ENCODE measurements at places on chromosomes 5 and 9.

GRCh38 chr9:71921190-71921814 is 9.9 kb downstream of the C9orf85 start:
- DNase-seq: no peak

- no peak for DNase-seq
Observed at GRCh38 chr5:57695706-57696388, 213.2 kb upstream of the ACTBL2 start.

- DNase-seq: peak; percentile 26
Observed at GRCh38 chr9:87725900-87726709, at the start of gene CTSL. Gene CTSL, plus strand, starts transcription at chr9:87726119. Its CDS starts 1,485 bp downstream, at chr9:87727604.

DNA sequence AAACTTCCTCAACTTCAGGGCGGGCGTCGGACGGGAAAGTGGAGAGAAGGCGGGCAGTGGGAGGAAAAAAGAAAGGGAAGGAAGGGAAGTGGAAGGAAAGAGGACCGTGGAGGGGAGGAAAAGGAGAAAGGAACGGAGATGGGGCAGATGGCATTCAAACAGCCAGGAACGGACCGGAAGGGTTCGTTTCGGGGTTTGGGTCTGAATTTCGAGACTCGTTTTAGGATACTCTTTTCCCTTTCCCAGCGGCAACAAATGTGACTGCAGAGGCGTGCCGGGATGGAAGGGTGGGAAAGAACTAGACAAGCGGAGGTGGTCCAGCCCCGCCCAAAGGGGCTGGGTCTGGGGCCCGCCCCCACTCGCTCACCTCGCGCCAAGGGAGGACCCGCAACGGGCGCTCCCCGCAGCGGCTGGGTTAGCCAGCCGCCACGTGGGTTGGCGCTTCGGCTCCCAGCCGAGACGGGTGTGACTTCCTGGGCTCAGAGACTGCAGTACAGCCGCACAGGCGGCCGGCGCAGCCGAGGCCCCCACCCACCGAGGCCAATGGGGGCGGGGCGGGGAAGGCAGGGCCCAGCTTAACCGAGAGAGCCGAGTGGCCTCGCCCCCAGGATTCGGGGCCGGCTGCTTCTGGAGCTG is 2.7 kb downstream of the VCAN start:
- DNase-seq: peak; percentile 60

DNA sequence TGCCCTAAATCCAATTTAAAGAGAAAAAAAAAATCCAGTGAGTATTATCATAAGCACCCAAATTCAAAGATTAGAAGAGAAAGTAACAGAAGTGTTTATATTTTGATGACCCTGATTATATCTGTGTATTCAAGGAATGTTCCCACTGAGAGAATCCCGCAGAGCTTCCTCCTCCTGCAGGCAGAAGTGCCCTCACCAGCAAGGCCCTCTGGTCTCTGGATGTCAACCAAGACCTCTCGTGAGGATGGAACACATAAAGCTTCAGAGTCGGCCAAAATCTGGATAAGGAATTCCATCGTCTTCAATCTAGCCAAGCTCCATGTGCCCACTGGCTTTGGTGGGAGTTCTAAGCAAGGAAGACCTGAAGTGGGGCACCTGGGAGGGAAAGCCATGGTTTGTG is 18.1 kb downstream of the PTCH1 start:
- no peak for DNase-seq

- no peak for DNase-seq
Observed at GRCh38 chr5:172123269-172123692, 64.7 kb downstream of the STK10 start.

DNA sequence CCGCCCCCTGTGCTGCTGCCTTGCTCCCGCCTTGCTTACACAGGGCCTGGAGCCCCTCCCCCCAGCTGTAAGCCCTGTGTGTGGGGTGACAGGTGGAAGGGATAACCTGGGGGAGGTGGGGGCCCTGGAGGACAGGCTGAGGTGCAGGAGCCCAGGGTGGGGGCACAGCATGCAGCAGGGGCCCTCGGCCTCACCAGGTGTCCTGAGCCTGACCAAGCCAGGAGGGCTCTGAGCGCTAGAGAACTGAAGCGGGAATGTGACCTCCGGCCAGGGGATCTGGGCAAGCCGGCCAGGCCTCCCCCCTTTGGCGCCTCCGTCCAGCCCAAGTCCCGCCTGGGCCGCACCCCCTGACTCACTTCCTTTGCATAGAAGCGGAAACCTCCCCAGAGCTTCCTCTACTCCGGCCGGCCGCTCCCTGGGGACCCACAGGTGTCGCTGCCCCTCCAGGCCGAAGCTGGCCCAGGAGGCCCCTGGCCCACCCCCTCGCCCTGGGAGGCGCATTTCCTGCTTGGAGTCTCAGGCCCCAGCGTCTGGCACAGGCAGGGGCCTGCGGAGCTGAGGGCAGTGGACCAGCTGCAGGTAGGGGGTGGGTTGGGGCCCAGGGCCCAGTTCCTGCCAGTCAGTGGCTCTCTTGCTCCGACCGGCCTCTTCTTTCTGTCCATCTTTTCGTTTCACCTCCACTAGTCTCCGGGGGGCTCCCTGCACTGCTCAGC is at the start of gene TOR4A:
Gene TOR4A (plus strand): TSS at position 398 of the 713 bp plus-strand sequence. CDS start 964 bp downstream, outside the sequence.
- DNase-seq: peak; percentile 72

- DNase-seq: no peak
Observed at GRCh38 chr5:19920761-19921160, 67.2 kb downstream of the CDH18 start.

DNA sequence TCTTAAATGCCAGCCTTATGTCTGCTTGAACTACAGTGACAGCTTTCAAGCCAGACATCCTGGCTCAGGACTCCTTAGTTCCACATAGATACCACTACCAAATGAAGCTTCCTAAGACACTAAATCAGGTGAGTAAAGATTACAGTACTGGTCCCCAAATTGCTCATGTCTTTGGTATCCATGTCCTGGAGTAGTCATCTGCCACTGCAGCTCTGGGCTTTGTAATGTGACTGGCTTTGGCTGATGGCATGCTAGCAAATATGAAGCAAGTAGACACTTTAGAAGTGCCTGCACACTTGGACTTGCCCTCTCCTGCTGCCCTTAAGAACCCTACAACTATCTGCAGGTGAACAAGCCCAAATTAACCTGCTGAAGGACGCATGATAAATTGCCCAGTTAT is 334.9 kb downstream of the BNC2 start:
- DNase-seq: no peak

DNA sequence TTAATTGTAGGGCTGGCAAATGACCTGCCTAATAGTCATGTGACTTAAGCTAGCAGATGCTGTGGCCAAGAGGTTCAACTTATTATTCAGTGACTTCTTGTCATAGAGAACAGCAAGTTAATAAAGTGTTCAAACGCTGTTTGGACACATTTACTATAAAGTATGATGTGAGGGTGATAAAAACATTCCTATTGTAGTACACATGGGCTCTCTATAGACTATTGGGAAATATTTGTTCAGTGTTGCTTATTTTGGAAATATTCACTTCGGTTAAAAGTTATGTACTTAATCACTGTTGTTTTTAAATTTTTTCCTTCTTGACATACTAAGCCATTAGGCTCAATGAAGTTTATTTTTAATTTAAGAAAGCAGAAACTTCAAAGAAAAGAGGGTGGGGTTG is 345.0 kb downstream of the NNT start:
- DNase-seq: no peak

DNA sequence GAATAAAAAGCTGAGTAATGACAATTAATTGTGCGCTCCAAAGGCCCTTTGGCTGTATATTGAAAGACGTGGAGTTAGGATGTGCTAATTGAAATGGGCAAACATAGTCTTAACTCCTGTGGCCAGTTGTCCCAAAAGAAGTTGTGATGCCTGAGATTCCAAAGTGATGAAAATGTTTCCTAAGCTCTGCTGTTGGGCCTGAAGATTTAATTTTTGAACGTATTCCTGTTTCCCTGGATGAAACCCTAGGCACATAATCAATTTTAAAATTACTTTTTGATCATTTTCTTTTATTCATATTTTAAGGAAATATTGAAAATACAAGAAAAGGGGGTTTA is 87.9 kb downstream of the PRDM6 start:
- DNase-seq: no peak

- no peak for DNase-seq
Observed at GRCh38 chr5:103475629-103476240, 86.9 kb downstream of the NUDT12 start.

- DNase-seq: no peak
Observed at GRCh38 chr5:883475-884181, 9.0 kb downstream of the BRD9 start.

DNA sequence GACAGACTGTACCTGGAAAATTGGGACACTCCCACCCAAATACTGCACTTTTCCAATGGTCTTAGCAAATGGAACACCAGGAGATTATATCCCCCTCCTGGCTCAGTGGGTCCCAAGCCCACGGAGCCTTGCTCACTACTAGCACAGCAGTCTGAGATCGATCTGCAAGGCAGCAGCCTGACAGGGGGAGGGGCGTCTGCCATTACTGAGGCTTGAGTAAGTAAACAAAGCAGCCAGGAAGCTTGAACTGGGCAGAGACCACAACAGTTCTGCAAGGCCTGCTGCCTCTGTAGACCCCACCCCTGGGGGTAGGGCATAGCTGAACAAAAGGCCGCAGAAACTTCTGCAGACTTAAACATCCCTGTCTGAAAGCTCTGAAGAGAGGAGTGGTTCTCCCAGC is 260.0 kb upstream of the ST8SIA4 start:
- no peak for DNase-seq
